ENCODE measurements at places on chromosomes 12 and 14. TPM values are rescaled to one million over a fixed set of nuclear protein-coding genes. Genes with fewer than 3 reads are reported as not detected.

Gene TAS2R9
- not detected for polyA plus RNA-seq

Gene TSHR
- polyA plus RNA-seq = 0.88 TPM

Gene CACNA2D4
- 1.9 TPM for polyA plus RNA-seq

Gene TGM1
- 2.3 TPM for polyA plus RNA-seq

Gene MAP3K9
- polyA plus RNA-seq = 5.9 TPM

Gene AKAP5
- 9.3 TPM for polyA plus RNA-seq

Gene MYO1H
- 1.7 TPM for polyA plus RNA-seq

Gene FGF23
- polyA plus RNA-seq = 0.05 TPM

Gene TSPAN8
- polyA plus RNA-seq = 26.7 TPM

Gene IFNG-AS1
- polyA plus RNA-seq = 0.28 TPM

Gene DEPDC4
- 7.2 TPM for polyA plus RNA-seq

Gene CAPS2
- 11.5 TPM for polyA plus RNA-seq

Gene DHH
- polyA plus RNA-seq = 0.25 TPM

Gene GPRC5A
- polyA plus RNA-seq = 7.9 TPM

Gene KITLG
- polyA plus RNA-seq = 33.1 TPM

Gene CLMN
- 32.8 TPM for polyA plus RNA-seq

Gene ANKRD33
- polyA plus RNA-seq = 0.17 TPM

Gene STAC3
- 9.2 TPM for polyA plus RNA-seq

Gene PSMC1
- 150 TPM for polyA plus RNA-seq

Gene HCAR1
- 3.0 TPM for polyA plus RNA-seq

Gene KRT82
- polyA plus RNA-seq = not detected

Gene BAG5
- 35.7 TPM for polyA plus RNA-seq

Gene SPTB
- 15.4 TPM for polyA plus RNA-seq

Gene MIPOL1
- polyA plus RNA-seq = 12.7 TPM

Gene LRTM2
- polyA plus RNA-seq = 0.62 TPM

Gene FKBP3
- polyA plus RNA-seq = 138 TPM

Gene KRT3
- polyA plus RNA-seq = not detected

Gene SLC5A8
- polyA plus RNA-seq = 33.1 TPM

Gene DHRS2
- 41.7 TPM for polyA plus RNA-seq

Gene EIF2S1
- 103 TPM for polyA plus RNA-seq

Gene CLEC2A
- not detected for polyA plus RNA-seq

Gene PTPRO
- 257 TPM for polyA plus RNA-seq

Gene KCNK10
- polyA plus RNA-seq = 0.27 TPM

Gene DTX1
- polyA plus RNA-seq = 12.4 TPM

Gene SDS
- 0.23 TPM for polyA plus RNA-seq

Gene INSM2
- not detected for polyA plus RNA-seq

Gene PLEKHD1
- 5.4 TPM for polyA plus RNA-seq

Gene GALNT6
- polyA plus RNA-seq = 6.3 TPM

Gene GALNT16
- polyA plus RNA-seq = 2.7 TPM

Gene KRT2
- polyA plus RNA-seq = not detected

Data from left kidney (tissue), 8 donors.